ENCODE measurements at places on chromosomes 6 and 20. TPM values are rescaled to one million over a fixed set of nuclear protein-coding genes. Genes with fewer than 3 reads are reported as not detected.

Gene CARMIL1
- 7.5 TPM for total RNA-seq

DNA sequence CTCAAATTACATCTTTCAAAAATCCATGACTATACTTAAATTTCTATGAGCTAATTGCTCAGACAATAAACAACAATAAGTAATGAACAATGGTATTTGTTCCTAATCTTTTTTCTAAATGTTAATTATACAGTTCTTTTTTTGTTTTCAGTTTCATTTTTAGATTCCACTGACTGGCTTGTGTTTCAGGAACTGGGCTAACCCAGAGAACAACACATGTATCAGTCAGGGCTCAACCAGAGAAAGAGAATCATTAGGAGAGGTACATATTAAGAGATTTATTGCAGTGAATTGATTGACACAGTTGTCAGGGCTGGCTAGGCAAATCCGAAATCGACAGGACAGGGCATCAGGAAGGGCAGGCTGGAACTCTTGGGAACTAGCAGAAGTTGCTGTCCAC lies 182.8 kb downstream of the GRM1 start:
- no peak for DNase-seq

- DNase-seq = no peak
These were observed 510.3 kb downstream of the KIF16B start for GRCh38 chr20:16062661-16063581.

DNA sequence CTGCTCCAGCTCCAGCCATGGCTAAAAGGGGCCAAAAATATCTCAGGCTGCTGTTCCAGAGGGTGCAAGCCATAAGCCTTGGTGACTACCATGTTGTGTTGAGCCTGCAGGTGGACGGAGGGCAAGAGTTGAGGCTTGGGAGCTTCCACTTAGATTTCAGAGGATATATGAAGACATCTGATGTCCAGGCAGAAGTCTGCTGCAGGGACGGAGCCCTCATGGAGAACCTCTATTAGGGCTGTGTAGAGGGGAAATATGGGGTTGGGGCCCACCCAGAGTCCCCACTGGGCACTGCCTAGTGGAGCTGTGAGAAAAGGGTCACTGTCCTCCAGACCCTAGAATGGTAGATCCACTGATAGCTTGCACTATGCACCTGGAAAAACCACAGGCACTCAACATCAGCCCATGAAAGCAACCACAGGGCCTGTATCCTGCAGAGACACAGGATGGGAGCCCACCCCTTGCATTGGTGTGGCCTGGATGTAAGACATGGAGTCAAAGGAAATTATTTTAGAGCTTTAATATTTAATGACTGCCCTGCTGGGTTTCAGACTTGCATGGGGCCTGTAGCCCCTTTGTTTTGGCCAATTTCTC lies 70.5 kb downstream of the NINL start:
- DNase-seq = no peak
